ENCODE measurements at places on chromosomes 1 and 21.

DNA sequence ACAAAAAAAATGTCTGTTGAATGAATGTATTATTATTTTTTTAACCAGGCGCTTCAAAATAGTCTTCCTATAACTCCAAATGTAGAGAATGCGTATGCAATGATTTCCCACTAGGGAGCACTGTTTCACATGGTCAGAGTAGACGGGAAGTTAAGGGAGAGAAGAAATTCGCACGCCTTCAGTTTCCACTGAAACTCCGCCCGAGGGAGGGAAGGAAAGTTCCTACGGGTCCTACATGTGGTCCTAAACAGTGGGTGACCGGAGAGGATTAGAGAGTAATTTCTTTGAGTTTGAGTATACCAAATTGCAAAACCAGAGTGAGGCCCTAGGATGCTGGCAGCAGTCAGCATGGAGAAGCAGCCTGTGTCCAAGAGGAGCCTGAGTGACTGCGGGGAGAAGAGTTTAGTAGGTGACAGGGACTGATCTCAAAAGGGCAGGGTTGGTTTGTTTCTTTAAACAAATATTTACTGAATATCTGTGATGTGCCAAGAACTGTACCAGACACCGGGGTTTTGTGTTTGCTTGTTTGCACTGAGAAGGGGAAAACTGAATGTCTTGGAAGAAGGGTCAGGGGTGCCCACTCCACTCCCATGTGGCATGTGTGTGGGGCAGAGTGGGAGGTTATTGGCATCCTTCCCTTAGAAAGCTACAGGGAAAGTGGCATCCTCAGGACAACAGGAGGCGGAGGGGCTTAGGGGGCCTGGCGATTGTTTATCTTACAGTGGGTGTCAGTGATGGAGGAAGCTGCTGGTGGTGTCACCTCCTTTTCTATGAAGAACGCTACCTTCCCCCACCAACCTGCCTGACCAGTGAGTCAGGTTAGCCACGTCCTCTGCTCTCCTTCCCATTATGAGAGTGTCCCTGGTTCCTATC, 22.8 kb downstream of the RNU5D-1 start:
- no peak for DNase-seq

GRCh38 chr1:42777852-42778251, 6.9 kb upstream of the TMEM269 start:
- no peak for DNase-seq

DNA sequence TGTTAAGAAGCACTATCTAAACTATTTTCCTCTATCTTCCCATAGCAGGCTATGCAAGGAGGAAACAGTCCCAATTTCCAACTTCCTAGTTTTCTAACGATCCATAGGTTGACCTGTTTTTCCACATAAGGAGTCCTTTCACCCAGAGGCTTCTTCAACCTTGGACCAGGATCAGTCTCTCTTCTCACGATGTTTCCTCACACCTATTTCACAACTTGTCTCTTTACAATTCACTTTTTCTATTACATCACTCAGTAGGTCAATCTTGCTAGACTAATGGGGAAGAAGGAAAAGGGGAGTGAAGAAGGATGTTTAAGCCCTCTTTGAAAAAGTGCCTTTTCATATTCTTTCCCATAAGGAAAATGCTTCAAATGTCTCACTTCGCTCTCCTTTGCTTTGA, 15.9 kb downstream of the PALMD start:
- DNase-seq = no peak

DNA sequence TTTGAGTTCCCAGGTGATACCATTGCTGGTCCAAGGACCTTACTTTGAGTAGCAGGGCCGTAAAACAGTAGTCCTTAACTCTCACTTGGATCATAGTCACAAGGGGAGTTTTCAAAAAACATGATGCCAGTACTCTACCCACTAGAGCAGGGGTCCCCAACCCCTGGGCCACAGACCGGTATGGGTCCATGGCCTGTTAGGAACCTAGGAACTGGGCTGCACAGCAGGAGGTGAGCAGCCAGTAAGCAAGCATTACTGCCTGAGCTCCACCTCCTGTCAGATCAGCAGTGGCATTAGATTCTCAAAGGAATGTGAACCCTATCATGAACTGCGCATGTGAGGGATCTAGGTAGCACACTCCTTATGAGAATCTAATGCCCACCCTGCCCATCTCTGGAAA, 39.7 kb upstream of the KCNQ4 start:
- no peak for DNase-seq

DNA sequence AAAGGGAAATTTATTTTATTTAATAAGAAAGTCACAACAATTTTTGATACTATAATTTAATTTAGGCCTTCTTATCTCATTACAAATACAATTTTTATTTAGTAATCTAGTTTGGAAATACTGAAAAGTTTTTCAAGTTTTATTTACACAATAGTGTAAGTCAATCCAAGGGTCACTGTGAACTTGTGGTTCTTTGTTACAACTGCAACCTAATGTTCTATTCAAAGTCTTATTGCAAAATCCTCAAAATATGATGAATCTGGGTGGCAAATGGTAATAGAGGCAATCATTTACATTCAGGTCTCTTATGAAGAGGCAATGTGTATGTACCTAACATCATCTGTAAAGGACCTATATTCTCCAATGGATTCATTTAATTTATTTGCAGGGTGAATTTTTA, 421.2 kb downstream of the DPYD start:
- no peak for DNase-seq

- DNase-seq = no peak
Observed at GRCh38 chr1:9542430-9542829, 3.2 kb downstream of the SLC25A33 start.

GRCh38 chr1:238558156-238558555, 667.4 kb upstream of the ZP4 start:
- DNase-seq = no peak

GRCh38 chr21:45405819-45406762, 1.1 kb downstream of the COL18A1 start:
- no peak for DNase-seq

GRCh38 chr1:84653130-84653677, 37.1 kb downstream of the SSX2IP start:
- peak; percentile 5 for DNase-seq

DNA sequence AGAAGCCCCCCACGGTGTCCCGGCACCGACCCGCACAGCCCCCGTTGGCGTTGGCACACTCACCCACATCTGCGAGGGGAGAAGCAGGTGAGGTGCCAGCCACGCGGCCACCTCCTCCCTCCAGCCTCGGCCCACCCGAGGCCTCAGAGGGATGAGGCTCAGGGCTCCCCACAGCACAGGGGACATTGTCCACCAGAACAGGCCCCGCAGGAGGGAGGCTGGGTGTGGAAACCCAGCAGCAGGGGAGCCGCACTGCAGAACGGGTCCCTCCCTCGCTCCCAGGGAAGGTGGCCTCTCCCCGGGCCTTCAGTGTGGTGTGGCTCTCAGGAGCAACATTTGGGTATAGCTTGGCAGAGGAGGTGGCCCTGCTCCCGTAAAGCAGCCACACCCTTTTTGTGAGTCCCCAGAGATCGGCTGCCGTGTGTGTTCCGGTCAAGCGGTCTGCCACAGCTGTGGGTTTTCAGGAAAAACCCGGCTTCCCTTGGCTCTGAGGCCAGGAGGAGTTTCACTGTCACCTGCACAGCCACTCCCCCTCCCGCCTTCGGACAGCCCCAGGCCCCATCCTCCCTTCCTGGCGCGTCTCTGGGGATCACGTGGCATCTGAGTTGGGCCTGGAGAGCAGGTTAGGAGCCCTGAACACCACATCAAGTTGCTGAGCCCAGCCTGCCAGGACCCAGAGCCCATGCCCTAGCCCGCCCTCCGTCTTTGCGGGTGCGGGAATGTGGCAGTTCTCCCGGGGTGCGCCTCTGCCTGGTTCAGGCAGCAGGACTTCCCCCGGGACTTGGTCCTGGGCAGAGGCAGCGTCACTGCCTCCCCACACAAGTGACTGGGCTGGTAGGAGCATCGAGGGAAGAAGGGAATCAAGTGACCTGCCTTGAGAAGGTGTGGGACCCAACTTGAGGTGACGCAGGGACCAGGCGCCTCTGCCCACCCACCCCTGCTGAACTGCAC, 64.0 kb downstream of the MEGF6 start:
- no peak for DNase-seq

GRCh38 chr1:210499956-210500355, 171.3 kb downstream of the HHAT start:
- no peak for DNase-seq
